ENCODE measurements at places on chromosomes 5 and 9.

GRCh38 chr9:16708656-16709435 is 161.6 kb downstream of the BNC2 start:
- DNase-seq, result no peak

DNA sequence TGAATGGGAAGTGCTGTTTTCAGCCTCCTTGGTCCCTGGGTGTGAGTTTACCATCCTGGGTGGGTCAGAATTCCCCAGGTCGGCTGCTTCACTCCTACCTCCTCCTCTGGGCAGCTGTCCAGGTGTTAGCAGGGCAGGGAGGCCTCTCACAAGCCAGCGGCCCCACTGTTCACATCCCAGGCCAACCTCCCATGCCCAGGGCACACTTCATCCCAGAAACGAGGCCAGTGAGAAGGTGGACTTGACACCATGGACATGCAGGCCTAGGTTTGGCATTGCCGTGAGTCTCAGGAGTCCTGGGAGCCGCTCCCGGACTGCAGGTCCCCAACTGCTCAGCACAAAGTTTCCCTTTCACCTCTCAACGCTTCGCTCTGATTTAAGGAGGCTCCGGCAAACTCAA is 229.6 kb upstream of the IRX2 start:
- DNase-seq, result no peak

DNA sequence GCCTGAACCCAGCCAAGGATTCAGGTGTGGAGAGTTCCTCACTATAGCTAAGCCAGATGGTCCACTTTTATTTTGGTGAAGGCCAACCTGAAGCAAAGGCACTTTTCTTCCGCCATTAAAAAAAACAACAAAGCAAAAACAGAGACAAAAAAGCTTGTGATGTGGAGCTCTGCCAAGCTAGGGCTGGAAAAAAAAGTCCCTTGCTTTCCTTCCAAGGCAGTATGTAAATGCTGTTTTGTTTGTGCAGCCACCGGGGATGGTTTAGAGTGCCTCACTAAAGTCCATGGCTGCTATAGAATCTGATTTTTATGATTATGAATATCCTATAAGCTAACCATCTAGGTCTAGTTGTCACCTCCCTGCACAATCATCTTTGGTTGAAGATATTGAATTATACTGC is 14.9 kb downstream of the MEGF10 start:
- DNase-seq, result no peak

DNA sequence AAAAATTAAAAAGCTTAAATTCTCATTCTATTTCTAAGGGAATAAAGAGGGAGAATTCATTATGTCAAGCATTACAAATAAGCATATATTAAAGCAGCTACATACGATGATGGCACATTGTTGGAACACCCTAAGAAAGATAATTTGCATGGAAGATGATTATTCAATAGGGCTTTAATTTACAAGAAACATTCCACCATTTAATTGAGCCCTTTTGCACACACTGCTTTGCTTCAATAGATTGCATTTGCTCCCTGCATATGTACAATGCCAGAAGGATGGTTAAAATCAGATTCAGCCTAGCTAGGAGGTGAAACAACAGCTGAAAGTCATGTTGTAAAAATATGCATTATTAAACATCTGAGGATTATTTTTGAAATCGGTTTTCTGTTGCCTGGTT is 21.8 kb downstream of the KIAA1958 start:
- DNase-seq, result no peak

DNA sequence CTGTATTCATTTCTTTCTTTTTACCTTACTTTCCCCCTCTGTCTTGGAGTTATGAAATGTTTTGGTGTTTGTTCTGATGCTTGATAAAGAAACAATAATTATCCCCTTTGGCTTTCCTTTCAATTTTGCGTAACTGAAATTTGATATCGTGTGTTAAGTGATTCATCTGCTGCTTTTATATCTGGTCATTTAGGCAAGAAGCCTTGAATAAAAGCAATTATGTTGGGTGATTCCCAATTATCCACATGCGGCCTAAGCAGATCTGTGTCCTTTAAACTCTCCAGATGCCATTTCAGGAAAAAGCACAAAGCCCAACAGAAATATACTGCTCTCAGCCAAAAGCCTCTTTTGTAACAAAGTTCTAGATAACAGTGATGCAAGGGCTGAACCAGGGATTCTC is 92.8 kb downstream of the TAF11L14 start:
- no peak for DNase-seq

GRCh38 chr9:120900824-120901223 is 23.8 kb upstream of the PHF19 start:
- peak; percentile 18 for DNase-seq

GRCh38 chr5:132098151-132098594 is 24.6 kb downstream of the CSF2 start:
- no peak for DNase-seq

- no peak for DNase-seq
These were observed 48.0 kb downstream of the ZNF366 start for GRCh38 chr5:72459089-72459661.

DNA sequence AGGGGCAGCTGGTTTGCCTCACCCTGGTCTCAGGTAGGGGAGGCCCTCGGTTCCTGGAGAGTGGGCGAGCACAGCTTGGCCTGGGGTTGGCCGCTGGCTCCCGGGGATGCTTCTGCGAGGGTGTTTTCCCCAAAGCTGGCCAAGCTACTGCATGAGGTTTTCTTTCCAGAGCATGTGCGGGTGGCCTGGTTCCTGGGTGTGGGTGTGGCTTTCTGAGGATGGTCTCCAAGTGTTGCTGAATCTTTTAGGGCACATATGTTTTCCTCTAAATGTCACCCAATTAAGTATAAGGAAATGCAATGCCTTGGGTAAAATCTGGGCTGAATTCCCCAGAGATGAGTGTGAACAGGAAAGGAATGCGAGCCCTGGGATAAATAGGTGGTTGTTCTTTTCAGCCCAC is 115.8 kb upstream of the ICE1 start:
- DNase-seq, result no peak

- DNase-seq, result peak; percentile 2
These were observed 153.8 kb downstream of the GOLPH3 start for GRCh38 chr5:32020271-32020670.

DNA sequence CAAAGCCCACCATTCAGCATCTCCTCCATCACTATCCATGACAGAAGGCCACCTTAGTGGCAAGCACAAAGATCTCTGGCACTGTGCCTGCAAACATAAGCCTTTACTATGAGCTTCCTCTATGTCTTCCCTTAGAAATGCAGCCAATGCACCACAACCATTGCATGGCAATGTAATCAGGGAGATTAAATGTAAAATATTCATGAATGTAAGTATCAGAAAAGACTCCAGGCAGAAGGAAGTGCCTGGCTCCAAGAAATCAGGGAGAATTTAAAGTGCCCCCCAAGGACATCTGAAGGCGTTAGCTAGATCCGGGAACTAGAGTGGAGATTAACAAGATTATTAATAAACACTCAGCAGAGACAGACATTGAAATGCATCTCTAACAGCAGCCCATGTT is 32.5 kb upstream of the MYORG start:
- DNase-seq, result no peak

- DNase-seq, result no peak
These were observed 148.4 kb upstream of the NFIL3 start for GRCh38 chr9:91572044-91572443.

- no peak for DNase-seq
These were observed 198.1 kb downstream of the EFNA5 start for GRCh38 chr5:107472620-107473064.

GRCh38 chr5:116520771-116521170 is 53.9 kb downstream of the SEMA6A start:
- DNase-seq, result no peak

- DNase-seq, result no peak
These were observed 60.3 kb downstream of the ANKRD33B start for GRCh38 chr5:10624206-10624605.

DNA sequence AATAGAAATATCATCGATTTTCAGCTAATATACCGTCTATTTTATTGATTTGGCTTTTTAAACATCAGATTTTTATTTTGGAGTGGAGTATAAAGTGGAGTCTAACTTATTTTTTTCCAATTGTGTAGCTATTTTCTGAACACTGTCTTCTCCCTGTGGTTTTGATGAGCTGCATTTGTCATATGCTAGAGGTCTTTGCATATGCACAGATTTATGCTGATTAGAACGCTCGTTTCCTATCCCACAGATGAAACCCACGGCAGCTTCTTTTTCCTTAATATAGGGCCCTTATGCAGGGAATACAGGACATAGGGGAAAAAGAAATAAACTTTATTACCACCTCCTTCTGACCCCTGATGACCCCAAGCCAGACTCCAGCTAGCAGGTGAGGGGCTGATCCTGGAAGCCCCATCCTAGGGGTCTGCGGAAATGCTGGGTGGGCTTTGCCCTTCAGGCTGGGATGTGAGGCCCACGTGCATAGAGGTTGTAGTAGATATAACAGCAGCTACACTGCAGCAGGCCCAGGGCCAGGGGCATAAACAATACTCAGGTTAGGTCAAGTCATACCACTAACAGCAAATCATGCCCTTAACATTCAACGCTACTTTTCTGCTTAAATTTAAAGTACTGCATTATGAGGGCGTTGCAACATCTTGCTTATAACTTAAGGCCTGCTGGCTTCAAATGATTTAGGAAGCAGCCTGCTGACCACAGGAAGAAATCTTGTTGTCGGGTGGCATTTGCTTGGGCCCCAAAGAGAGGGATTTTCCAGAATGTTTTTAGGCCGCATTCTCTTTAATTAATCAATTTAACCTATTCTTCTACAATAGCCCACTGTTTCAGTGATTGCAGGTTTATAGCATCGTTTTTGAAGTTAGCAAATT is 28.5 kb downstream of the MVB12B start:
- DNase-seq, result no peak

- peak; percentile 43 for DNase-seq
These were observed 43.4 kb upstream of the KIAA1958 start for GRCh38 chr9:112443200-112443599.

Measured in CD4-positive, alpha-beta T cell treated with Interleukin-10 for 1 hour (primary cell).